MV-4-11 (cell line): ENCODE measurements at places on chromosomes 12 and 14.

GRCh38 chr14:37037636-37038387, 134.6 kb downstream of the SLC25A21 start:
- DNase-seq, result no peak

GRCh38 chr12:27305673-27306456, 26.8 kb upstream of the BMAL2 start:
- peak; percentile 48 for DNase-seq

DNA sequence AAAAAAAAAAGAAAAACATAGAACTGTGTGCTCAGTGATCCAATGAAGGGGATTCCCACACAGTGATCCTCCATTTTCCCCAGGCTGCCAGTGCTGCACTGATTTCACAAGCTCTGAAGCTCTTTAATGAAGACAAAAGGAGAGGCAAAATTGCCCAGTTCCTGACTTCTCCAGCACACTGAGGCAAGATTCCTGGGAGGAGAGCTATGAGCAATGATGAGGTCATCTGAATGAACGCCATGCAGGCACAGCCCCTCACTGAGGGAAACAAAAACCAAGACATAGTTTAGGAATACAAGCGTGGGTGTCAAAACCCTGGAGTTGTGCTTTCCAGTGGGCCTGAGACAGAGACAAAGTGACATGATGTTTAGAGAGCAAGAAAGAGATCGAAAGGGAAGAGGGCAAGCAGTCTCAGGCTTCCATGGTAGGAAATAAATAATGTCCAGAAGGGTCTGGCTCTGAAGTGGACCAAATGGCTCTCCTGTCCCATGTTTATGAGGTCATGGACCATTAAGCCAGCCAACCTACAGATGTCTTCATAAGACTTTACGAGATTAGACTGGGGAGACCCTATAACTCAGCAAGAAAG, 40.9 kb upstream of the SMUG1 start:
- DNase-seq, result no peak

DNA sequence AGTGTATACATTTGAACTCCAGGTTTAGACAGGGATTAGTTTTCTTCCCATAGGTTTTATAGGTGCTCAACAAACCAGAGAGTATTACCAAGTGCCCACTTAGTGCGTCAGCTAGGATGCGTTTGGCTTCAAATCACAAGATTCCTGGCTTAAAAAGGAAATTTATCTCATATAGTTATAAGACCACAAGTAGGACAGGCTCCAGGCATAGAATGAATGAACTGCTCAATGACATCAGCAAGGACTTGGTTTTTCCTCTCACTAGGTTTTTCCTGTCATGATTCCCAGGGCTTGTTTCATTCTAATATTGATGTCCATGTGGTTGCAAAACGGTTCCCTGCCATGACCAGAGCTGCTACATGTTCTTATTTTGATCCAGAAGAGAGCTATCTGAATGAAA, 6.1 kb upstream of the IRAK3 start:
- no peak for DNase-seq

DNA sequence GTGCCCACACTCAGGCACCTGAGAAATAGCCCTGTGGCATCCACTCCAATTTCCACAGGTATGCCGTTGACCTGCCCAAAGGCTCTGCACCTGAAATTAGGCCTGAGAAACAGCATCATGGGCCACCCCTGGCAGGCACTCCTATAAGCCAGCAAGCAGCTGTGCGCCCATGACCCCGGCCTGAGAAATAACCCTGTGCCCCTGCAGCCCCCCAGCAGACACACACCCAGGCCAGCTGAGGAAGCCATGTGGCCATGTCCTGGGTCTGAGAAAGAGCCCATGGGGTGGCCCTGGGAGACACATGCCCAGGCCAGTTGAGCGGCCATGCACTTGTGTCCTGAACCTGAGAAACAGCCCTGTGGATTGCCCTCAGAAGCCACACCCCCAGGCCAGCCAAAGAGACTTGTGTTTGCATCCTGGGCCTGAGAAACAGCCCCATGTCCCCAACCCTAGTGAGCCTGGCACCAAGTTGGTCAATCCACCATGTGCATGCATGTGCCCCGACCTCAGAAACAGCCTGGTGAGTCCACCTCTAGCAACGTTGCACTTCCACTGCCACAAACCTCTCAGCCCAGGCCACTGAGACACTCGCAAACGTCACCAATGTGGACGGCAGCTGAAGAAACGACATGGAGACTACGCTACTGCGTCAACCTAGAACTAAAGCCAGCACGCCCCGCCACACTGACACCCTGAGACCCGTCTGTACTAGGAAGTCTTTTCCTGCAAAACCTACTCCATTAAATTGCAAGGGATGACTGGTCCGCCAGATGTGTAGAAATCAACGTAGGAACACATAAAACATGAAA, 411.9 kb downstream of the TMEM121 start:
- DNase-seq, result no peak

DNA sequence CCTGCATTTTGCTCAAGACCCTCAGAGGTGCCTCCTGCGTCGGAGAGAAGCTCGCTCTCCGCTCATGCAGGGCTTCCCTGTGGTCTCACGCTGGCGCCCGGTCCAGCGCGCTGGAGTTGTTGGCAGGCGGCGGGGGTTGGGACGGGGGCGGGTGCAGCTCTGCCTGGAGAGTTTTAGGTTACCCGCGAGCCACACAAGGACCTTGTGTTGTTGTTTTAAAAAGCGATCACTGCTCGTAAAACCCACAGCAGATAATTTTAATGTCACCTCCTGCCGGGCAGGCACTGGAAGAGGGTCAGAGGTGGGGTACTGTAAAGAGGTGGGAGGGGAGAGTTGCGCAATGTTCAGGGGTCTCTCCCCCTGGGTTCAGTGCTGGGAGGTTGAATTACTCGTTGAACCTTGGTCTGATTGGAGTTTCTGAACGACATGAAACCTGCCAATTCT, 850 bp downstream of the SMOC1 start:
- no peak for DNase-seq

DNA sequence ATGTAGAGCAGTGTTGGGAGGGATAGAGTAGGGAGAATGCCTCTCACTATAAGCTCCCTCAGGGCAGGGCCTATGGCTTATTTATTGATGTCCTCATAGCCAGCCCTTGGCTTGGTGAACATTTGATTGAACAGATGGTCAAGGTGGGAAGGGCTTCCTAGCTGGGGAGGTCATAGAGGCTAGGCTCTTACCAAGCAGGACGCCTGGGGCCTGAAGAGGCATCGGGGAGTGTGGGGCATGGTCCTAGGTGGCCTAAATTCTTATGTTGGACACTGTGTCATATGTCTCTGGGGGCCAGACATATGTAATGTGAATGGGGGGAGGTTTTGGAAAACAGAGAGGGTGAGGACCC, 17.9 kb upstream of the KRT86 start:
- no peak for DNase-seq

DNA sequence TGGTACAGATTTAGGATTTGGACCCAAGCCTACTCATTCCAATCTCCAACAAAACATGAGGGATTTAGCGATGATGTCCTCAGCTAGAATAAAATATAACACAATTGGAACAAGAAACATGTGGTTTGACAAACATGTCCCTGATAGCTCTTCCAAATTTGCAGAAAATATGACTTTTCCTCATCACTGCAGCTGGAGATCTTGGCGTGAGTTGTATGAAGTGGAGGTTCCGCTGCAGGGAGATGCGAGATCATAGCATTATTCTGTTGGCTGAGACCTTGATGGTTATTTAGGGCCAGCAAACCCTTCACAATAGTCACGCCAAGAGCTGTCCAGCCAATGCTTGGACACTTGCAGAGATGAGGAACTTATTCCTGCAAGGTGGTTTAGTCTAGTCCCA, 413.4 kb upstream of the TBX3 start:
- no peak for DNase-seq

GRCh38 chr12:110100315-110100970, 23.7 kb upstream of the IFT81 start:
- peak; percentile 98 for DNase-seq

GRCh38 chr12:10771132-10771733, 31.2 kb downstream of the TAS2R7 start:
- DNase-seq, result no peak

GRCh38 chr14:36835128-36835527, 173.5 kb downstream of the PAX9 start:
- no peak for DNase-seq

GRCh38 chr12:52693261-52693660, 10.1 kb downstream of the KRT77 start:
- no peak for DNase-seq

DNA sequence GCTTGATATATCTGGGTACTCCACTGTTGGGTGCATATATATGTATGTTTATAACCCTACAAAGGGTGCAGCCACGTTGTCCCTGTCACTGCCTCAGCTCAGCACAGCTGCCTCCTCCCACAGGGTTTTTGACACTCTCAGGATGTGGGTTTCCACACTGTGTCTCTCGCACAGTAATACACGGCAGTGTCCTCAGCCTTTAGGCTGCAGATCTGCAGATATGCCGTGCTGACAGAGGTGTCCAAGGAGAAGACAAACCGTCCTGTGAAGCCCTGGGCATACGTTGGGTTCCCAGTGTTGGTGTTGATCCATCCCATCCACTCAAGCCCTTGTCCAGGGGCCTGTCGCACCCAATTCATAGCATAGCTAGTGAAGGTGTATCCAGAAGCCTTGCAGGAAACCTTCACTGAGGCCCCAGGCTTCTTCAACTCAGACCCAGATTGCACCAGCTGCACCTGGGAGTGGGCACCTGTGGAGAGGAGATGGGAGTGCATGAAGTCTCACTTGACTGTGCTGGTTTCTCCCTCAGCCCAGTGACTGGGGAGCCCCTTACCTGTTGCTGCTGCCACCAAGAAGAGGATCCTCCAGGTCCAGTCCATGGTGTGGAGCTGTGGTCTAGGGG, 498.7 kb downstream of the TMEM121 start:
- no peak for DNase-seq

DNA sequence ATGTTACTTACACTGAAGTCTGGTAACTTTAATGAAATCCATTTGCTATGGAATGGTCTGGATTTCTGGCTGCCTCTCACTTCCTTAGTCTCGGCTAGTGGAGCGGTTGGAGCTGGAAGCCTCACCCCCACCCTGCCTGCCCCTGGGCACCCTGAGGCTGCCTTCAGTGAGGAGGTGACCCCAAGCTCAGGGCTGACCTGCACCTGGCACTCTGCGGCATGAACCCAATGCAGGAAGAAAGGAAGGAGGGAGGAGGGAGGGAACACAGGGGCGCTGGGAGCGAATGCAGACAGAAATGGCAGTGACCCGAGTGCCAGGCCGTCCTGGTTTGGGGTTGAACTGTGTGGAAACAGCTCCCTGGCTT, 353.1 kb downstream of the TMEM121 start:
- DNase-seq, result no peak

- DNase-seq, result peak; percentile 72
Measured at GRCh38 chr12:9732921-9733461, at the start of gene CLECL1. Gene CLECL1, minus strand, starts transcription at chr12:9733097.

DNA sequence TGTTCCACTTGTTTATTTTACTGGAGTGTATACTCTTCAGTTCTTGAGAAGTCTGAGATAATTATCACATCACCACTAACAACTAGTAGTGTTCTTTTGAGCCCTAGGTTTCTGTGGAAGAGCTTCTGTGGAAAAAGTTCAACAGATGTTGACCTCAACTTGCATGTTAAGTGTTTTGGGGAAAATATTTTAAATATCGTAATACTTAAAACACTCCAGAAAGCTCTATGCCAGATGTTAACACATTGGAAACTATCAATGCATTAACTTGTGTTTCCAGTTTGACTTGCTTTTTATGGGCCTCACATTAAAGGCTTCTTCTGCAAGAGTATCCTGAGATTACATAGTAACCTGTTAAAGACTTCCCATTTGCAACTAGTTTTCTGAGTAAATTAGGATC, 173.1 kb downstream of the DUSP6 start:
- no peak for DNase-seq

DNA sequence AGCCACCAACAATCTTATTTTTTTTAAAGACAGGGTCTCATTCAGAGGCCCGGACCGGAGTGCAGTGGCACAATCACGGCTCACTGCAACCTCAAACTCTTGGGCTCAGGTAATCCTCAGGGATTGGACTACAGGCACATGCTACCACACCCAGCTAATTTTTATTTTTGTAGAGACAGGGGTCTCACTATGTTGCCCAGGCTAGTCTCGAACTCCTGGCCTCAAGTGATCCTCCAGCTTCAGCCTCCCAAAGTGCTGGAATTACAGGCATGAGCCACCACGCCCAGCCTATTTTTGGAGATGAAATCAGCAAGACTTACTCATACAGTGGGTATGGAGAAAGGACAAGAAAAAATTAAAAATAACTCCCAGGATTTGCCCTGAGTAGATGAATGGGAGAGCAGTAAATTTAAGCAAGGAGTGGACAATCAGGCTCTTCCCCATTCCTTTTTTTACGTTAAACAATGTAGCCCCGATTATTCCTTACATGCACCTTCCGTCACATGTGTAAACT, 13.2 kb downstream of the FMNL3 start:
- DNase-seq, result no peak

DNA sequence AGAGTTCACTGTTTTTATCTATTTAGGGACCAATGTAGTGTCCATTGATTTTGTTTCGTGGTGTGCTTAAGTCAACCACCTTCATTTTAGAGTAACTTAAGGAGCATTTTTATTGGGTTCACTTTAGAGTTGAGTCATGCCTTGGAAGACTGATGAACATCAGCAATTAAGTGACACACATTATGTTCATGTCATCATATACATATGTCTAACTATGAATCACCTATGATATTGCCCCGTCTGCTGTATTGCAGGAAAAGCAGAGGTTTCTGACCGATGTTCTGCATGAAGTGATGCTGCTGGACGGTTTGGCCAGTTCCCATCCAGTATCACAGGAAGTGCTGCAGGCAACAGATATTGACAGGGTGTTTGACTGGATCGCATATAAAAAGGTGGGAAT, 227.1 kb downstream of the TRHDE start:
- DNase-seq, result no peak

GRCh38 chr12:47206450-47207339, 126.9 kb upstream of the AMIGO2 start:
- DNase-seq, result no peak

- DNase-seq, result no peak
Measured at GRCh38 chr12:87768501-87769287, 260.5 kb downstream of the C12orf50 start.

GRCh38 chr14:91264151-91265150, 19.9 kb upstream of the GPR68 start:
- DNase-seq, result no peak

DNA sequence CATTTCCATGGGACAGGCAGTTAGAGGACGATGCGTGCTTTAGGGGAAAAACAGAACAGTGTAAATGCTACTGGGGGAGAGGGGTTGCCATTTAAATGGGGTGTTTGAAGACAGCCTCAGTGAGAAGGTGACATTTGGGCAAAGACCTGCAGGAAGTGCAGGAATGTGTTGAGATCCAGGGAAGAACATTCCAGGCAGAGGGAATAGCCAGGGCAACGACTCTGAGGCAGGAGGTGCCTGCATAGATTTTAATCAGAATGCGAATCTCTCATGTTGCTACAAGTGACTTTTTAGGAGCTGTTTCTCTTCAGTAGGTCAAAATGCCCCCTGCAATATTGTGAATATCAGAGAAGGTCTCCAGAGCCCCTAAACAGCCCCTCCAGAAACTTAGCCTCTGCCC, 7.6 kb upstream of the SCARB1 start:
- DNase-seq, result no peak

DNA sequence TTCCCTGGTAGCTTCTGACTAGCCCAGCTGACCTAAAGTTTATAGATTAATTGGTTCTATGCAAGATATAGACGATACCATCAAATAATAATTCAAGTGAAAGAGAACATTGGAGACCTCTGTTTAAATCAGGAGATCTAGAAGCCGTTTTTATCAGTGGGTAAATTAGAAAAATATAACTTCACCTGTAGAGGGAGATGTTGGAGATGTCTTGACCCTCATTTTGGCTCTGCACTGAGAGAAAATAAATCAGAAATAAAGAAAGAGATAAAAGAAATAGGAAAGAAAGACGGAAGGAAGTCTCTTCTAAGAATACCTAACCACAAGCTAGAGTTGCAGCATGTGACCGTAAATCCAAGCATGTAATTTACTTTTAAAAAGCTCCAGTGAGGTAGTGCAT, 684.5 kb downstream of the C12orf50 start:
- DNase-seq, result no peak
